NCI-H526 (cell line): ENCODE measurements at places on chromosomes 12 and 14.

- no peak for DNase-seq
These were observed 279.7 kb downstream of the ZFP36L1 start for GRCh38 chr14:68513137-68513536.

GRCh38 chr14:77222546-77223225, 41.1 kb downstream of the TMEM63C start:
- DNase-seq: no peak

DNA sequence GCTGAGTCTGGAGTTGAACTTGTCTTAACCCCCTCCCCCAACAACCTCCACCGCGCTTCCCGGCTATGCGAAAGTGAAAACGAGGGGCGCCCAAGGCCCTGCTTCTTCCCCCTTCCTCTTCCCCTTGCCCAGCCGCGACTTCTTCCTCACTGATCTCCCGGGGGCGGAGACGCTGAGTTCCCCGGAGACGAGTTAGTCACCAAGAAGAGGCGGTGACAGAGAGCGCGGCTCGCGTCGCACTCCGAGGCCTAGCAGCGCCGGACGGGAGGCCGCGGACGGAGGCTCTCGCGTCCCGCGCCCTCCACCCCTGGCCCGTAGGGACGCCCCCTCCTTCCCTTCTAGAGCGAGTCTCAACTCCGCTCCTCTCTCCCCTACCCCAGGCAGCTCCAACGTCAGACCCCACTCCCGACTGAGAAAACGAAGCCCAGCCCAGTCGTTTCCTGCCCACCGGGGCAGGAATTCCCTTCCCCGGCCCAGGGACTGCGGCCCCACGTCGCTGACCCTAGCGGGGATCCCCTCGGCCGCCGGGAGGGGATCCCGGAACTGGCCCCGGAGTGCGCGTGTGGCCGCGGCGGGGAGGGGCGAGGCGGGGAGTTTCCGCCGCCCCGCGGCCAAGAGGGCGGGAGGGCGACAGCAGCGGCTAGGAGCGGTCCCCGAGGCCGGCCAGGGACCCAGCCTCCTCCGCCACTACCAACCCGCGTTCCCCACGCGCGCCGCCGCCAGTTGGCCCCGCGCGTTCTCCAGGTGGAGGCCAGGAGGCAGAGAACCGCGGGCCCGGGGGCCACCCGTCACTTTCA, 1.4 kb downstream of the BAZ1A start:
- peak; percentile 61 for DNase-seq

GRCh38 chr14:61965030-61965745, 203.0 kb downstream of the SNAPC1 start:
- DNase-seq: no peak

- no peak for DNase-seq
These were observed 269.6 kb upstream of the AMIGO2 start for GRCh38 chr12:47349137-47350061.

GRCh38 chr12:52324153-52324444, 2.9 kb upstream of the KRT83 start:
- no peak for DNase-seq

DNA sequence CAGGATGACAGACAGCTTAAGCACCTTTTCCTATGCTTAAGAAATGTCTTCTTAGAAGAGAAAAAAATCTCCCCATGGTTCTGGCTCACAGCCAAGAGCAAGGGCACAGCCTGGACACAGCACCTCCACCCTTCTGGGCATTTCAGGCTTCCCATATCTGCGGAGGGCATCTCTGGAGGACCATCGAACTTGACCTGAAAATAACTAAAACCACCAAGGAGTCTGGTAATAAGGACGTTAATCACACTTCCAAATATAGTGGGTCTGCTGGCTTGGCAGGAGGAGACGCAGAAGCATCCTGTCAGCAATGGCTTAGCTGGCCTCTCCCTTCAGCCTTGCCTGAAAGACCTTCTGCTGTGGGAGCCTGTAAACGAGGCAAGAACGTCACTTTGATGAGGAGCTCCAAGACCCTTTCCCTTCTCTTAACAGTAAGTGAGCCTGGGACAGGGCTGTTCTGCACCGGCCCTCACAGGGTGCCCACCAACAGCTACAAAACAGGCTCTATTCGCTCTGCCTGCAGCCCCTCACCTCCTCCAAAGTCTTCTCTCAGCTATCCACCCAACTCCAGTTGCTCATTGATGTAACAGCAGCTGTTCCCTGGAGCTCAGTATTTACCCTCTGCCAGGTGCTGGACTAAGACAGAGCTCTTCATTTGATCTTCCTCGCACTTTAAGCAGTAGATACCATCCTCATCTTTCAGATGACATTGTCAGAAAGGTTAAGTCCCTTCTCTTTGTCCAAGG, 13.2 kb downstream of the SETD3 start:
- DNase-seq: no peak
